ENCODE measurements at places on chromosomes 7 and 10.

GRCh38 chr10:101351477-101351876 is 2.5 kb upstream of the BTRC start:
- DNase-seq, result no peak

- no peak for DNase-seq
Measured at GRCh38 chr10:34181553-34182300, 633.4 kb downstream of the PARD3 start.

GRCh38 chr10:130709415-130709814 is 573.2 kb downstream of the GLRX3 start:
- no peak for DNase-seq

- DNase-seq, result no peak
Measured at GRCh38 chr7:114835861-114836260, 86.0 kb upstream of the MDFIC start.

- no peak for DNase-seq
Measured at GRCh38 chr10:93622942-93623341, 10.6 kb downstream of the PDE6C start.

- no peak for DNase-seq
Measured at GRCh38 chr7:96691702-96692101, 17.9 kb downstream of the SEM1 start.

- no peak for DNase-seq
Measured at GRCh38 chr7:47951374-47951773, 3.1 kb upstream of the PKD1L1 start.
